ENCODE measurements at places on chromosomes 1 and 21.
A peak's percentile ranks its signal among the peaks of the same experiment; 100 is the strongest.

GRCh38 chr1:53024117-53024516 lies 37.9 kb upstream of the PODN start:
- no peak for DNase-seq

GRCh38 chr1:14970115-14970798 lies 183.3 kb upstream of the TMEM51 start:
- DNase-seq = no peak

GRCh38 chr1:36591278-36591677 lies 108.6 kb upstream of the CSF3R start:
- DNase-seq = no peak

DNA sequence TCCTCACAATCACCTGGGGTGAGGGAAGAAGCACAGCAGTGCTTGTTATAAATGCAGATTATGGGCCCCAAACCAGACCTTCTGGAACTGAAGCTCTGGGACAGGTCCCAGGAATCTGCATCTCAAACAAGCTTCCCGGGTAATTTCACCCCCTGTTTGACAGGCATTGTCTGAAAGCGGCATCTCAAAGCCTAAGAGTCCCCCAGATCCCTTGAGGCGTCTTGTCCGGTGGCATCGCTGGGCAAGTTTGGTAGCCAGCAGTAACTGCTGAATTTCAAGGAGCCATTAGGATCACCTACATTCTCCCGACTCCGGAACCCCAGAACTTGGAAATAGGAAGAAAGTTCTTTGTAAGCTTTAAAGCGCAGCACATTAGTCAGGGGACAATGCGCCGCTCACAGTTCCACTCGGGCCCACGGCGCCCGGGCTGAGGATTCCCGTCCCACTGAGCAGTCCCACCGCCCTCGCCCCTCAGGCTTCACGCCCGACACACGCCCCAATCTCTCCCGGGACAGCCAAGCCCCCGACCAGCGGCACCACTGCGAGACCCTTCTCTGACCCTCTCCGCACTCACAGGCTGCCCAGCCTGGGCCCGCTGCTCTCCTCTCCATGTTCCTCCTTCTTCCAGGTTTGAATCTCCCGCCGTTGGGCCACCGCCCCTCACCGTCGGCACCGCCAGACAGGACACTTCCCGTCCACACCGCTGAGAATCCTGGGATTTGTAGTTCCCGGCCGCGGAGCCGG lies at the start of gene IQGAP3:
Gene IQGAP3, minus strand, starts transcription at position 647 of the 744 bp plus-strand sequence. Its CDS starts 36 bp downstream, at position 611.
- peak; percentile 69 for DNase-seq

GRCh38 chr1:41429641-41430035 lies 54.8 kb downstream of the EDN2 start:
- no peak for DNase-seq

Measured in NCI-H1436 (cell line).